LHCN-M2 (cell line): ENCODE measurements at places on chromosomes 13 and 19.
A peak's percentile ranks its signal among the peaks of the same experiment; 100 is the strongest.

DNA sequence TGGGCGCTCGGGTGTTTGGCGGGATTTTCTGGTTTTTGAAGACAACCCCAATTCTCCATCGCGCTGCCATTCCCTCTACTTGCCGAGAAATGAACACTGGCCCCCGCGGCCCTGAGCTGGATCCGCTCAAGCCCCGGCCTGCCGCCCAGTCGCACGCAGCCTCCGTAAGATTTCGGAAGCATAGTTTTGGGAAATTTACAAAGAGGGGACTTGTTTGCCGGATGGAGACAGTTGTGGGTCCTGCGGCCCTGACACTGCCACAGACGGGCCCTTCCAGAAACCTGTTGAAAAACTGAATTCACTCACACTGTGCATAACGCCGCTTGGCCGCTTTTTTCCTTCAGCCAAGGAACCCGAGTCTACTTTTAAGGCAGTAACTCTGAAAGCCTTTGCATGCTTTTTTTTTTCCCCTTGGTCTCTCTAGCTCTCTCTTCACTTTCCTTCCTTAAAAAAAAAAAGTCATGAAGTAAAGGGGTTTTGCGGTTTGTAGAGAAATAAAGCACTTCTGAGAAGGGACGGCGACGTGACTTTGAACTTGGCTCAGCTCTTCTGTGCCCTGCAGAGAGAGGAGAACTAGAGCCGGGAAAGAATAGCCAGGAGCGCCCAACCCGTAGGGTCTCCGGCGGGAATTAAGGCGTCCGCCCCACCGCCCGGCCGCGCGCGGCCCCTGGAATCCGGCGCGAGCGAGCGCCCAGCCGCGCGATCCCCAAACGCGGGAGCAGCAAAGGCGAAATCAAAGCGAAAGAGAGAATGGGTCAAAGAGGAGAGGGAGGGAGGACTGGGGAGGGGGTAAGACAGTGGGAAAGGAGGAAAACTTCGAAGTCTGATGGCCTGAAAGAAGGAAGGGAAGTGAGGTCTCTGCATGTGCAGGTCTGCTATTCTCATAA lies 3.4 kb upstream of the ZIC2 start:
- no peak for DNase-seq

- DNase-seq, result no peak
Observed at GRCh38 chr19:46423188-46423587, 5.5 kb downstream of the PNMA8C start.

GRCh38 chr13:109162248-109163036 lies 533.0 kb downstream of the MYO16 start:
- no peak for DNase-seq

GRCh38 chr19:57830071-57830602 lies at the start of gene ZNF587B:
Gene ZNF587B (plus strand): TSS chr19:57830299. CDS start chr19:57830529, 230 bp downstream.
- peak; percentile 29 for DNase-seq

DNA sequence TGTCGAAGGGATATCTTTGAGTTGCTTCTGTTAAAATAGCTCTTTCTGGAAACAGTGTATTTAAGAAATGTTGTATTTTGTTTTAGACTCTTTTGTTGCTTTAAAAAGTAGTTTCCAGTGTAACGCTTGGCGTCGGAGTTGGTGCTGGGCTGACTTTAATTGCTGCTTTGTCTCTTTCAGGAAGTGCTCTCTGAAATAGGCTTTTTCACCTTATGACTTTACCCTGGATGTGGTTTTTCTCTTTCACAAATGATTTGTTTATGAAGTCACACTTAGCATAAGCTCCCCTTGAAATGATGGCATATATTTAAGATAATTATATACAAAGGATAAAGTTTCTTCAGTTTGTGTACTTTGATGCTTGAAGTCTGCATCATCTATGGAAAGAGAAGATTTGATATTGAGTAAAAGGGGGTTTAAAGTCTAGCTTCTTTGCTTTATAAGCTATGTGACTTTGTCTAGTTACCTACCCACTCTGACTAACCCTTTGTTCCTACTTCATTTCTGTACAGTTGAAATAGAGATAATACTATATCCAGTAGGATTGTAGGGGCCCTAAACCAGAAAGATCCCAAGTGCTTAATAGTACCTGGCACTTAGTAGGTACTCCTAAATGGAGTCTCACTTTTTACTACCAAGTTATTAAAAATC lies at the start of gene GPR18:
TSS of gene GPR18 (minus strand) at position 170 of the 651 bp plus-strand sequence. CDS start 2,507 bp downstream, outside the sequence.
- no peak for DNase-seq

- DNase-seq, result no peak
Observed at GRCh38 chr13:64197232-64197631, 2781.6 kb upstream of the PCDH20 start.

DNA sequence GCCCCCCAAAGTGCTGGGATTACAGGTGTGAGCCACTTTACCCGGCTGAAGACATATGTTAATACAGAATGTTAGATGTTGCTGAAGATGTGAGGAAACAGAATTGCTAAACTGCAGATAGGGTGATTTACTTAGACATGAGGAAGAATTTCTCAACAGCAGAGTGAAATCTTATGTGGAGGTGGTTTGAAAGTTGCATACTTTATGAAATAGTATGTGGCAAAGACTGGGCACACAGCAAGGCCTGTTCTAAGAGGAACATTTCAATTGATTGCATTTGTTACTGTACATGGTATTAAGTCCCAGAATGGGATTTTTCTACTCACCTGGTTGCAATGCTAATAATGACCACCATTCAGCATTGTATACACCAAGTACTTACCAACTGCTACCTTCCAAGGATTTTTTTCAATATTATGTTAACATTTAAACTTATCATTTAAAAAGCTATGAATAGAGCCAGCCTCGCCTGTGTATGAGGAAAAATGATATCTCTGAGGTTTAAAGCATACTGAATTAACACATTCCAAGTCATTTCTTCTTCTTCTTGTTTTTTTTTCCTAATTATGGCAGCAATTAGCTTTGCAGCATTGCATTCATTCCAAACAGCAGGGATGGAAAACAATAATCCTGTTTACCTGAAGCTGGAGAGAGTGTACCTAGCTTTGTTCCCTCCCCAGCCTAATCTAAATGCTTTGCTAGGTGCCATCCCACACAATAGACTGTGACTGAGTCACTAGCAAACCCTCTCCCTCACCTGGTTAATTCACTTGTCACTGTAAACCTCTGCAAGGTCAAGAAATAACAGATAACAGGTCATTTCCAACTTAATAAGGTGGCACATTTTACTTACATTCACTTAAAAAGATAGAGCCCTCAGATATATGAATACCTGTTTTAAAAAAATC lies 19.4 kb upstream of the KLF5 start:
- DNase-seq, result no peak

- DNase-seq, result peak; percentile 30
Observed at GRCh38 chr13:90375851-90376250, 971.6 kb upstream of the MIR17HG start.

- peak; percentile 21 for DNase-seq
Observed at GRCh38 chr13:49527123-49527522, 31.4 kb downstream of the PHF11 start.

- peak; percentile 59 for DNase-seq
Observed at GRCh38 chr19:13207237-13207845, 57.1 kb downstream of the IER2 start.

- no peak for DNase-seq
Observed at GRCh38 chr13:36006894-36007675, 124.1 kb downstream of the DCLK1 start.

DNA sequence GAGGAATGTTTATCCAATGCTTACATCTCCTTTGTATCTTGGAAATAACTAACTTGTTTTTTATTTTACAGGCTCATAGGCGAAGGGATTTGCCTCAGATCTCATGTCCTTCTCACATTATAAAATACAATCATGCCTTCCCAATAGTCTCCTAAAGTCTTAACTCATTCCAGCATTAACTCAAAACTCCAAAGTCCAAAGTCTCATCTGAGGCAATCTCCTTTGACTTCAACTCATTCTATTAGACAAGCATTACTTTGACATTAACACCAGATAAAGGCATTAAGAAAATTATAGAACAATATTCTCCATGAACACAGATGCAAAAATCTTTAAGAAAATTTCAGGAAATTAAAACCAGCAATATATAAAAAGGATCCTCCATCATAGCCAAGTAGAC lies 137.6 kb downstream of the DNAJC3 start:
- no peak for DNase-seq

DNA sequence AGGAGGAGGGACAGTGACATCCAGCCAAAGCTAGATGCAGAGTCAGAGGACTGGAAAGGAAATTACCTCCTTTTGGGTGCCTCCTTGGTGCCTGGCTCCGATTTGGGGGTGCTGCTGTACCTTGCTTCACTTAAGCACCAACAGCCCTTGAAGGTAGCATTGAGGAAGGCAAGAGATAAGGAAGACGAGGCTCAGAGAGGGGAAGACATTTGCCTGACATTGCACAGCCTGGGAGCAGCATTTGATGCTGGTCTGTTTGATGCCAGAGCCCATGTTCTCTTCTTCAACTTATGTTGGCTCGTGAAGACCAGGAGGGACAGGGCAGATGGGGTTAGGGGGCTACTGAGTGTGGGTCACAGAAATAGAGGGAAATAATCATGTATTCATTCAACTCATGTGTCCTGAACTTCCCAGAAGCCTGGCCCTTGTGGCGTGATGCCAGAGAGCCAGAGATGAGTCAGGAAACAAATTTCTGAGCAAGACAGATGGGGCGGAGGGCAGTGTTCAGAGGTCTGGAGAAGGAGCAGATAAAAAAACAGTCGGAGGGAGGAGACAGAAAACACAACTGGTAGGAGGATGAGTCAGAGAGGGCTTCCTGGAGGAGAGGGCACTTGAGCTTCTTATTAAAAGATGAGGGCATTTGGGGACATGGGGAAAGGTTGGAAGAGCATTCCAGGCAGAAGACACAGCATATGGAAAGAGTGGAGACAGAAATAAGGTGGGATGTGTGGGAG lies 3.0 kb upstream of the C19orf81 start:
- DNase-seq, result peak; percentile 74

DNA sequence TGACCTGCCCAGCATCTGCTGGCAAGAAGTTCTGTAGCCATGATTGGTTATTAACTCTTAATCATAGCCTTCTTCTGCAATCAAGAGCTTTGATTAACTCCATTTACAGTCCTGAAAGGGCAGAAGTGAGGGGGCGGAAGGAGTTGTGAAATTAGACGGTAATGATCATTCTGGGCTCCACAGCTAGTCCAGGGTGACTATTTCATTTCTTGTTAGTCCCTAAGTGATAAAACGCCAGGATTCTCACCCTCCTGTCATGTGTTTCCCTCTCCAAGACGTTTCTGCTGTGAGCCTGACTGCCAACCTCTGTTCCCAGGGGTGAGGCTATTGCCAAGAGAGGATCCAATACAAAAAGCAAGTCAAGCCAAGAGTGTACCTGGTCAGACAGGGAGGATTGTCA lies 155.9 kb upstream of the IPO5 start:
- no peak for DNase-seq

GRCh38 chr19:771332-771785 lies 20.4 kb downstream of the MISP start:
- peak; percentile 52 for DNase-seq

DNA sequence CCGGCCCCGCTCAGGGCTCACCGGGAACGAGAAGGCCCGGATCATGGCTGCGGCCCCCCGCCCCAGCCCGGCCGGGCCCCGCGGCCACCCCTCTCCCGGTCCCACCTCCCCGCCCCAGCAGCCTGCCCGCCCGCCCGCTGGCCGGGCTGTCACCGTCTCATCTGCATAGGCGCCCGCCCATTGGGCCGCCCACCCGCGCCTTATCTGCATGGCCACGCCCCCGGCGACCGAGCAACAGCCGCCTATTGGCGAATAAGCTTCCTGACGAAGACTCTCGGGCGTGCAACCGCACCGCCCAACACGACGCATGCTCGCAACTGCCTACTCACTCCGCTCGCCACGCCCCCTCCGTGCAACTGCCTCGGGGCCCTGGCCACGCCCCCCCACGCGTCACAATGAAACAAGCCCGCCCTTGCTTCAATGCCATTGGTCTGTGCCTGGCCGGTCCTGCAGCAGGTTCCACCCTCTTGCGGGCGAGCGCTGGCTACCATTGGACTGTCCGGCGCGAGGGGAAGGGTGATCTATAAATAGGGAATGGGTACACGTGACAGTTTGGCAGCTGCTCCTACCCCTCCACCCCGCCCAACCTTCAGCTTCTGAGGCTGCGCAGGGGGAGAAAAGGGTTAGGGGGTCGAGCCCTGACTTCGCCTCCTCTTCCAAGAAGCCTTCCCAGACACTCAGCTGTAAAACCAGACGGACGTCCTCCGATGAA lies at the start of gene DACT3:
TSS of gene DACT3 (minus strand) at position 163 of the 712 bp plus-strand sequence. CDS start at position 45, 118 bp downstream.
- DNase-seq, result peak; percentile 100

GRCh38 chr13:33541962-33542308 lies 256.4 kb upstream of the STARD13 start:
- no peak for DNase-seq

GRCh38 chr13:48356750-48357149 lies 53.2 kb downstream of the RB1 start:
- no peak for DNase-seq

DNA sequence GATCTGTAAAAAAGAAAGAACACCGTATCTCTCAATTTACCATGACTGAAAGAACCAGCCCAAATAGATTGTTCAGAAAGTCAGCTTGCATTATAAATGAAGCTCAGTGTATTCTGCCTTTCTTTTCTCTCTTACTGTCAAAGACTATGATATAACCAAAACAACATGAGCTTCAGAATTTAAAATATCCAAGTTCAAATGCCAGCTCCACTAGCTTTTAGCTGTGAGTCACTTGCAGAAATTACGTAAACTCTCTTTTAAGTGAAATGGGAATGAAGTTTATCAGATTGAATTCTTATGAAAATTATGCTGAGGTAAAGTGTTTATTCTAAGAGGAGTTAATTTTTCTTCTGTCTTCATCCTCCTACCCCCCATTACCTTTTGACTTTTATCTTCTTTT lies 20.0 kb upstream of the POSTN start:
- peak; percentile 36 for DNase-seq

GRCh38 chr13:25678398-25678797 lies 306.6 kb downstream of the ATP8A2 start:
- DNase-seq, result no peak

DNA sequence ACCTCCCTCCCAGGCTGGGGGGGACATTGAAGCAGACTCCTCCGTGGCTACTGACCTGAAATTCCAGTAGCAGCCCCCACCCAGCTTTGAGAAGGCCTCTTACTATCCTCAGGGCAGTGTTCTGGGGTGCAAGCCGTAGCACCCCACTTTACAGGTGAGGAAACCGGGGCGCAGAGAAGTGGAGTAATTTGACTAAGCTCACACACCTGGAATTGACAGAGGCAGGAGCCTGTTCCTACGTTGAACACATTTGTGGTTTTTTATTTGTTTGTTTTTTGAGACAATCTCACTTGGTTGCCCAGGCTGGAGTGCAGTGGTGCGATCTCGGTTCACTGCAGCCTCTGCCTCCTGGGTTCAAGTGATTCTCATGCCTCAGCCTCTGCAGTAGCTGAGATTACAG lies 14.6 kb upstream of the S1PR4 start:
- no peak for DNase-seq

GRCh38 chr13:110213461-110214074 lies 93.4 kb downstream of the COL4A1 start:
- no peak for DNase-seq

DNA sequence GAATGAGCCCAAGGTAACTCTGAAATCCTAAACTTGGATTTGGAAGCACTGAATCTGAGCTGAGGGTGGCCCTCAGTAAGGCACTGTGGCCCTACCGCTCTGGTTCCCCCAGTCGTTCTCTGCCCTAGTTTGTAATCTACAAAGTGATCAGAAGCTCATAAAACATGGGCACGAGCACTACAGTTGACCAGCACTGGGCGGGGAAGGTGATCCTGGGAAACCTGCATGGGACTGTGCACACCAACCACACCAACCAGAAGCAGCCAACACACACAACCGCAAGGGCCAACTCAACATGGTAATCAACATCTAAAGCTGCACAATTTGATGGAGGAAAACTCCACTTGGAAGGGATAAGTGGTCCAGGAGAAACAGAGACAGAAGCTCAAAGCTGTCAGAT lies 22.9 kb downstream of the SLC7A1 start:
- DNase-seq, result no peak
